ENCODE measurements at places on chromosomes 6 and 20. TPM values are rescaled to one million over a fixed set of nuclear protein-coding genes. Genes with fewer than 3 reads are reported as not detected.

DNA sequence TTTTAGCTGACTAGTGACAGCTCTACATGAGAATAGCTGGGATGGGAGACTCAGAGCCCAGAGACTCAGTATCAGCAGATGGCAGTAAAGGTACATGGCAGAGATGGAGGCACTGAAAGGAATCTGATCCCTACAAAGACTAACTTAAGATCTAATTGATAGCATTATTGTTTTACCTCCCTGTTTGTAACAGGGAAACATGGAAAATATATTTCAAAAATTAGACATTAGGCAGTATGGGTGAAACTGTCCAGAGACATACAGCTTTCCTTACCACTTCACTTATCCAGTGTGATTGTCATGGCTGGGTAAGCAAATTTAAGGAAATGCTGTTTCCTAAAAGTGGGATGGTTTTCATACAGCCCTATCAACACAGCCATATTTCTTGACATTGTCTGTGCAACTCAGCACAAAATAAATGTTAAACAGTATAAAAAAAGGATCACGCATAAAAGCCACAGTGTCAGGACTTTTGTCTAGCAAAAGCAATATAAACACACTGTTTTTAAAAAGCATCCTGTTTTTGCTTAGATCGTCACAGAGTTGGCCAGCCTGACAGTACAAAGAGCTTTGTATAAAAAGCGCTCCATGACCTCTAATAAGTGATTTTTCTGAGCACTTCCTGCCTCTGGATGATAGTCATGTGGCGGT lies 376.9 kb downstream of the PHF3 start:
- H3K4me3 ChIP-seq = no peak overlapping the region
- DNase-seq = peak; percentile 51
- H3K27me3 ChIP-seq = no peaks in the 10 kb centered on the region
- no peak overlapping the region for H3K27ac ChIP-seq
- H3K4me1 ChIP-seq = no peaks in the 10 kb centered on the region

BPI gene
- total RNA-seq = not detected

PHF1 gene
- total RNA-seq = 21.9 TPM

- no peak overlapping the region for H3K27ac ChIP-seq
- H3K4me3 ChIP-seq = no peak overlapping the region
- peaks cover 6% of the 10 kb centered on the region for H3K4me1 ChIP-seq
- no peaks in the 10 kb centered on the region for H3K27me3 ChIP-seq
- no peak for DNase-seq
- no peaks in the 10 kb centered on the region for H3K36me3 ChIP-seq
Measured at GRCh38 chr6:111423055-111423633, 59.9 kb downstream of the REV3L start.

DNA sequence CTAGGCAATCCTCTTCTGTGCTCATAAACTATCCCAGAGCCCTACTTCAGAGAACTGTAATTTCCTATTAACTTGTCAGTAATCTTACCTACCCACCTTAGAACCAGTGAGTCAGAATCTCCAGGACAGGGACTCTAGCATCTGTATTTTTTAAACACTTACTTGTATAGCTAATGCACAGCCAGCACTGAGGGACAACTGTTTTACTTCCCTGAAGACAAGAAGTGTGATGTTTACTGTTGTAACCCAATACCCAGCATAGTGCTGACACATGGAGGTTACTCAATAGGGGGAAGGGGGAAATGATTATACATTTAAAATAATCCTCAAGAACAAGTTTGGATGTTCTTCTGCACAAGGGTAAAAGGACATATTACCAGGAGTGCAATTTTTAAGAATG lies 130.8 kb downstream of the BTBD9 start:
- no peak overlapping the region for H3K4me3 ChIP-seq
- no peak overlapping the region for H3K27ac ChIP-seq
- H3K27me3 ChIP-seq = no peaks in the 10 kb centered on the region
- no peak for DNase-seq

DNA sequence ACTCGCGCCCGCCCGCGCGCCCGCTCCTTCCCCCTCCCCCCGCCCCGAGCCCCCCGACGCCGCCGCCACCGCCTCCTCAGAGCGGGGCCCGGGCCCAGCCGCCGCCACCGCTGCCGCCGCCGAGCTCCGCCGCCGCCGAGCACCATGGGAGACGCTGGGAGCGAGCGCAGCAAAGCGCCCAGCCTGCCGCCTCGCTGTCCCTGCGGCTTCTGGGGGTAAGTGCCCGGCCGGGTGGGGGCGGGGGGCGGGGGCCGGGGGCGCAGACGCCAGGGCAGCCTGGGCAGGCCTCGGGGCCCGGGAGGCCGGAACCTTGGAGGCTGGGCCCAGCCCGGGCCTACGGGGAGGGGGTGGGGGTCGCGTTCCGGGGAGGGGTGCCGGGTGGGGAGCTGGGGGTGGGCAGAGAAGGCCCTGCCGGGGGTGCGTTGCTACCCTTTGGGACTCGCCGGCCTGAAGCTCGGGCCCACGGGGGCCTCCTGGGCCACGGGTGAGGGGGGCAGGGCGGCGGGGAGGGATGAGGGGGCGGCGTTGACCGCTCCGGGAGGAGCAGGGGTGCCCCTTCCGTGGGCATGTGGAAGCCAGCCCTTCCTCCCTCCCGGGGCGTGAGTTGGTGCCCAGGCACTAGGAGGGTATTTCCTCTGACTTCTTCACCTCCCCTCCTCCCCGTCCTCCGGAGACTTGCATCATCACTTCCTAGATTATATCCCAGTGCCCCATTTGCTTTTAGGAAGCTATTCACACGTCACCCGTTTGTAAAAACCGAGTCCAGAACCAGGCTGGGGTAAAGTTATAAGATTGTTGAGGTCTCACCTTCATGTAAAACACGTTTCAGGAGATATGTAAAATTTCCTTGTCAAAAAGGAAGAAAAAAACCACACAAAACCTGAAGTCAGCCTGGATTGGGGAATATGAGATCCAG lies 533 bp downstream of the ZFAND3 start:
- H3K27ac ChIP-seq = peak overlapping the region; percentile 92
- DNase-seq = peak; percentile 65
- H3K4me3 ChIP-seq = peak overlapping the region; percentile 65
- H3K27me3 ChIP-seq = no peaks in the 10 kb centered on the region
- H3K4me1 ChIP-seq = peaks cover 4% of the 10 kb centered on the region
- H3K36me3 ChIP-seq = no peaks in the 10 kb centered on the region

DNA sequence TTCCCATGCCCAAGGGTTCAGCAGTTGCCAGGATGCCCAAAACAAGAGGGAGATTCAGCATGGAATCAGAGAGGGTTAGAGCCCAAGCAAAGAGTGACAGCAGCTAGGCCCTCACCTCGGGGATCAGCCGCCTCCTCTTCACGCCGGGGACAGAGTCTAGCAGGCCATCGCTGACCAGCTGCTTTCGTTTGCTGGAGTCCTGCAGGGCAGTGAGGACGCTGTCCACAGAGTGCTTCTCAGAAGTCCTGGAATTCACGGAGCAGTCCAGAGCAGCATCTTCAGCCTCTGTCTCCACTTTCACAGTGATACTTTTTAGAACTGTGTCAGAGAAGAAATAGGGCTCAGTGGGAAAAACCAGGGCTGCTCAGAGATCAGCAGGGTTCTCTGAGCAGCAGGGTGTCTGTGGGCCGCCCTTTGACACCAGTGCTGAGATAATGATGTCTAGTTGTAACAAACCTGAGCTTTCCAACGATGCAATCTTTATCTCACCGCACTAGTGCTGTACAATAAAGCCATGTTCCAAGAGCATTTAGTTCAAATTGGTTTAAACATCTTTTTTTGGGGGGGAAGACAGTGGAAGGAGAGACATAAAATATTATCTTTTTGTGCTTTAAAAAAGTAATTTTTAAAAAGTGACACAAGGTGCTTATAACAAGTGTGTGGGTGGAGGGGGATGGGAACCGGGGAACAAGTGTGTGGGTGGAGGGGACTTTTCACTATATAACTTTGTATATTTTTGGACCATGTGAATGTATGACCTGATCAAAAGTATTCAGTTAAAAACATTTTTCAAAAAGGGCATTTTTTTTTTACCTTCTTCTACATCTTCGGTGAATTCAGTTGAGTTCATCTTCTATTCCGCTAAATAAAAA lies 16.6 kb downstream of the BEND3 start:
- H3K36me3 ChIP-seq = no peaks in the 10 kb centered on the region
- H3K4me1 ChIP-seq = no peaks in the 10 kb centered on the region

POU5F1 gene
- 3.4 TPM for total RNA-seq

GRCh38 chr6:149915970-149916865 lies 6.7 kb downstream of the RAET1G start:
- no peak overlapping the region for H3K27ac ChIP-seq
- DNase-seq = no peak
- no peaks in the 10 kb centered on the region for H3K36me3 ChIP-seq
- no peaks in the 10 kb centered on the region for H3K27me3 ChIP-seq
- H3K4me3 ChIP-seq = no peak overlapping the region
- no peaks in the 10 kb centered on the region for H3K4me1 ChIP-seq

DNA sequence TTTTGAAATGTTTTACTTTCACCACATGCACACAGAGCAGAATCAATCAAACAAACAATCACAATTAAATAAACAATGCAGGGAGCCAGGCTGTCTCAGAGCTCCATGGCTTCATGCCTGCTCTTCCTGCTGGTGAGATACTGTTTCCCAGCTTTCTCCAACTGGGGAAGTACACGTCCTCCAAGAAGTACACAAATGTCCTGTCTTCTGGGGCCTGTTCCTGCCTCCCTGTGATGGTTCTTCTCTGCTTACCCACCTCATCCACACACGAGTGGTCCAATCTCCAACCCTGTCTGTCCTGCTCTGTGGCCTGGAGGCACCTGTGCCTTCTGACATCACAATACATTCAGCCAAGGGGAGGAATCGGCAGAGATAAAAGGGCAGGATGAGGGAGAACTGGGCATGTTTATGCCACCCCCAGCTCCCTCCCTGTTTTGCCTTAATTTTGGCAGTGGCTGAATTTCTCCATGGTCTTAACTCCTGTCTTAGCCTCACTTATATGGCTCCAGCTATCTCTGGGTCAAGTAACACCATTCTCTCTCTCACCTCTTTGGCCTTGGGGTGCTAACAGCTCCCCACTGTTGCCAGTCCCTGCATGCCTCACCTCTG lies 25.3 kb upstream of the TTPAL start:
- no peak overlapping the region for H3K4me3 ChIP-seq
- no peak for DNase-seq
- H3K36me3 ChIP-seq = no peaks in the 10 kb centered on the region
- no peak overlapping the region for H3K27ac ChIP-seq
- peaks cover 7% of the 10 kb centered on the region for H3K4me1 ChIP-seq
- H3K27me3 ChIP-seq = no peaks in the 10 kb centered on the region

ARFGEF3 gene
- total RNA-seq = 23.8 TPM

DNA sequence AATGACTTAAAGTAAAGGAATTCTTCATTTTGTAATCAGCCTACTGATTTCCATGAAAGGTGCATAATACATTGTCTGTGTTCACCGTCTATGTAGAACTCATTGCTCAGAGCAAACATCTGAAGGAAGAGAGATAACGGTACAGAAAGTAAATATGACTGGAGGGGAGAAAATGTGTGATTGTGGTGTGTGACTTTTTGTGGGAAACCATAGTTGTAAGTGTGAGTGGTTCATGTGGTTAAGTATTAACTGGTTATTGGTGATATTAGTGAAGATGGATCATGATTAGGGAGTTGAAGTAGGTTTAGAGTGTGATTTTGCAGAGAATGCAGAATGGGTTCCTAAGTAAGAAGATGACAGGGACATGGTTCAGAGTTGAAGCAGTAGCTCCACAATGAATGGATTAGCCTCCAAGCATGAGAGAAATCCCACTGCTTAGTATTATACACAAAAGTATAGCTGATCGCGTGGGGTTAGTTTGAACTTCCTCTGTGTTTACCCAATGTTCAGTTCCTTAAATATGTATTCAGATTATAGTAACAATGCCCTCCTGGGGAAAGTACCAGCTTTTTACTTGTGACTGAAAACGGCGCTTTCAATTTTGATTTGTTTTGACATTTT lies 368.9 kb downstream of the UTRN start:
- no peaks in the 10 kb centered on the region for H3K36me3 ChIP-seq
- no peak overlapping the region for H3K4me3 ChIP-seq
- no peak for DNase-seq
- no peak overlapping the region for H3K27ac ChIP-seq

GRCh38 chr6:134662077-134662700 lies 287.7 kb downstream of the ALDH8A1 start:
- no peaks in the 10 kb centered on the region for H3K4me1 ChIP-seq
- no peaks in the 10 kb centered on the region for H3K27me3 ChIP-seq
- no peak for DNase-seq
- no peak overlapping the region for H3K27ac ChIP-seq
- H3K4me3 ChIP-seq = no peak overlapping the region
- H3K36me3 ChIP-seq = no peaks in the 10 kb centered on the region

- H3K4me1 ChIP-seq = no peaks in the 10 kb centered on the region
- no peaks in the 10 kb centered on the region for H3K27me3 ChIP-seq
- no peaks in the 10 kb centered on the region for H3K36me3 ChIP-seq
- no peak overlapping the region for H3K27ac ChIP-seq
- no peak for DNase-seq
Measured at GRCh38 chr6:142838821-142839685, 105.9 kb downstream of the HIVEP2 start.

DNA sequence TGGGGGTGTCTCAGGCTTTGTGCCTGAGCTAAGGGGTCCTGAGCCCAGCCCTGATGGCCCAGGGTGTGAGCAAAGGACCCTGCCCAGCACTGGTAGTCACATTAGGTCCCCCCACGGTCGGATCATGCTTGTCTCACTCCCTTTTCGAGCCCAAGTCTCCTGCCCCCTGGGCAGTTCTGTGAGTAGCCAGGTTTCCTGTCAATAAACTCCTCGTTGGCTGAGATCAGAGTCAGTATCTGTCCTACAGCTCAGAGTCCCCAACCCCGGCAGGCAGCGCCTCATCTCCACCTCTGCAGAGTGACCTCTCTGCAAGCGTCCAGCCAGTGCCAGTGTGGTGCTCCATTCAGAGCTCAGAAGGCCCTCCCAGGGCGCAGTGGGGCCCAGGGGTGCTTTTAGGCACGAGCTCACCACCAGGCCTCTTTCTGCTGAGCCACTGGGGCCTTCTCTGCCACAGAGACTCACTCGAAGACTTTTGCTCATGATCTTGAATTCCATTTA lies 93.7 kb upstream of the PMEPA1 start:
- DNase-seq = no peak
- H3K27ac ChIP-seq = no peak overlapping the region

GRCh38 chr6:65627015-65627414 lies 80.0 kb downstream of the EYS start:
- no peaks in the 10 kb centered on the region for H3K36me3 ChIP-seq
- H3K4me3 ChIP-seq = no peak overlapping the region
- no peaks in the 10 kb centered on the region for H3K4me1 ChIP-seq
- no peaks in the 10 kb centered on the region for H3K27me3 ChIP-seq
- no peak overlapping the region for H3K27ac ChIP-seq

- H3K27ac ChIP-seq = no peak overlapping the region
- no peaks in the 10 kb centered on the region for H3K36me3 ChIP-seq
- no peak for DNase-seq
- no peaks in the 10 kb centered on the region for H3K4me1 ChIP-seq
Measured at GRCh38 chr20:37417617-37418467, 71.9 kb downstream of the SRC start.

GRCh38 chr6:67679566-67680296 lies 955.4 kb upstream of the ADGRB3 start:
- H3K27ac ChIP-seq = no peak overlapping the region
- no peak overlapping the region for H3K4me3 ChIP-seq
- no peak for DNase-seq
- H3K27me3 ChIP-seq = no peaks in the 10 kb centered on the region

GRCh38 chr6:81864124-81864523 lies 111.6 kb upstream of the TENT5A start:
- no peak overlapping the region for H3K27ac ChIP-seq
- no peak for DNase-seq
- H3K27me3 ChIP-seq = no peaks in the 10 kb centered on the region
- no peak overlapping the region for H3K4me3 ChIP-seq
- H3K4me1 ChIP-seq = no peaks in the 10 kb centered on the region

PNRC1 gene
- 143 TPM for total RNA-seq

GRCh38 chr6:118283766-118284165 lies 264.3 kb upstream of the PLN start:
- no peaks in the 10 kb centered on the region for H3K36me3 ChIP-seq
- peak; percentile 23 for DNase-seq
- H3K4me3 ChIP-seq = no peak overlapping the region

GNL1 gene
- total RNA-seq = 49.3 TPM

All from colonic mucosa (tissue), 4 donors.